Activated naive CD4-positive, alpha-beta T cell (primary cell): ENCODE measurements at places on chromosomes 4 and X.

- no peak for DNase-seq
Measured at GRCh38 chrX:45849261-45849862, 648.7 kb upstream of the DIPK2B start.

GRCh38 chr4:81494031-81494431, 22.3 kb upstream of the RASGEF1B start:
- no peak for DNase-seq

- DNase-seq = no peak
Measured at GRCh38 chr4:55215087-55215486, 89.7 kb upstream of the KDR start.

DNA sequence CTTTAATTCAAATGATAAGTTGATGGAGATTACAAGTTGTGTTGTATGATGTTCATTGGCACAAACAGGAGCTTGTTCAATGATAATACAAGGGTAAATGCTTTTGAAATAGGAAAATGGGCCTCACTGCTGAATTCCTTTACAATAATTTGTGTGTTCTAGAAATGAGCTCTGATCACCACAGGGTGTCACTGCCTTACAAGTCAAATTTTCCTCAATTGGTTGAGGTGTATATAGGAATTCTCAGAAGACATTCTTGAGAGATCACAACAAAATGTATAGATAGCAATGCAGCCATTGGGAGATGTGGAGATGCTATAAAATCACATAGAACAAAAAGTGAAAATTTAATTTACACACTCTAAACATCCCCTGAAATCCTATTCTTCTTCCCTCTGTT, 49.6 kb downstream of the KLF8 start:
- DNase-seq = no peak

DNA sequence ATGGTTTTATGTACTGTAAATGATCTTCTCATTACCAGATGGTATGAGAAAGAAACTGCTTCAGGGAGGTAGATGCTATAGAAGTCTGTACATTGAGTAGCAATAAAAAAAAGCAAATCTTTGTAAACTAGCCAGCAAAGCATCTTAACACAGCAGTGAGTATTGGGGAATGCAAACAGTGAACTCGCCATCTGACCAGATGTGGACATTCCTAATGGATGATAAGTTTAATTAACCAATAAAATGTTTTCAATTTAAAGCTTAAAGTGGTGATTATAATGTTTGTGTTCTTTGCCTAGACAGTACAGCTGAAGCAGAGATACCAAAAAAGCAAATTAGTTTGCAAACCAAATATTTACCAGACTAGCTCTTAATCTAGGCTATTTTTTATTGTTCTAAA, 1144.2 kb downstream of the FAT4 start:
- DNase-seq = no peak

DNA sequence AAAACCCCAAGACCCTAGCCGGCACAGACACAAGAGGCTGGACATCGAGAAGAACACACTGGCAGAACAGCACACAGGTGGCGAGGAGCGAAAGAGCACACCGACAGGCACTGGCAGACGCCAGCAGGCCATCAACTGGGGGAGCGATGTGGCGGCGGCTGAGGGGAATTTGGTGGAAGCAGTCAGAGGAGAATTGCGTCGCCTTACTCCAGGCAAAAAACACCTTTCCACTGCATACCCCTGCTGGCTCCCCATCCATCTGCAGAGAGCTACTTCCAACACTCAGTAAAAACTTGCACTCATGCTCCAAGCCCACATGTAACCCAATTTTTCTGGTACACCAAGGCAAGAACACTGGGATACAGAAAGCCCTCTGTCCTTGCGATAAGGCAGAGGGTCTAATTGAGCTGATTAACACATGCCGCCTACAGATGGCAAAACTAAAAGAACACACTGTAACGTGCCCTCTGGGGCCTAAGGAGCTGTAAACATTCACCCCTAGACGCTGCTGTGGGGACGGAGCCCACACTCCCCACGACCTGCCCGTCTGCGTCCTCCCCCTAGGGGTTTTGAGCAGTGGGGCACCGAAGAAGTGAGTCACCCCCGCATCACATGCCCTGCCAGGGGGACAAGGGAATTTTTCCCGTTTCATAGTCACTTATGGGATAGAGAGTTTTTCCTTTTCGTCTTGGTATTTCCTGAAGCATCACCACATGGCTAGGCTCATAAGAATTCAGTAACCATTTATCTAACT, 262.3 kb downstream of the KCTD8 start:
- no peak for DNase-seq
